ENCODE measurements at places on chromosomes 3 and 15.

- no peak for DNase-seq
Observed at GRCh38 chr3:129583289-129583688, 23.2 kb downstream of the PLXND1 start.

- no peak for DNase-seq
Observed at GRCh38 chr3:47527952-47528725, 14.6 kb upstream of the ELP6 start.

DNA sequence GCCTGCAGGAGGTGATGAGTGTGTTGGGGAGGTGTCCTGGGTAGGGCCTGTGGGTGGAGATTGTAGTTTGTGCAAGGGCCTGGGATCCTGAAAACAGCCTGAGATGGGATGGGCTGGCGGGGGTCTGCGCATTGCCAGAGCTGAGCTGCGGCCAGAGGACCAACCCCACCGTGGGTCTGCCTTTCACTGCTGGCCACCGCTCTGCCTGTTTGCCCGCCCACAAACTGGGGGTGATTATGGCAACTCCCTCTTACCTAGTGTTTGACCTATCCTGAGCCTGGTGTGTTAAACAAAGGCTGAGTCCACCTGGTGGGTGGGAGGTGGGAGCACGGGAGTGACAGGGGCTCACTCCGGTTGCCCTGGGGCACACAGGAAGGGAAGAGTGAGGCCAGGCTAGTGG lies 9.8 kb downstream of the ABTB1 start:
- no peak for DNase-seq

- no peak for DNase-seq
Observed at GRCh38 chr3:66989860-66990696, 8.0 kb upstream of the KBTBD8 start.

DNA sequence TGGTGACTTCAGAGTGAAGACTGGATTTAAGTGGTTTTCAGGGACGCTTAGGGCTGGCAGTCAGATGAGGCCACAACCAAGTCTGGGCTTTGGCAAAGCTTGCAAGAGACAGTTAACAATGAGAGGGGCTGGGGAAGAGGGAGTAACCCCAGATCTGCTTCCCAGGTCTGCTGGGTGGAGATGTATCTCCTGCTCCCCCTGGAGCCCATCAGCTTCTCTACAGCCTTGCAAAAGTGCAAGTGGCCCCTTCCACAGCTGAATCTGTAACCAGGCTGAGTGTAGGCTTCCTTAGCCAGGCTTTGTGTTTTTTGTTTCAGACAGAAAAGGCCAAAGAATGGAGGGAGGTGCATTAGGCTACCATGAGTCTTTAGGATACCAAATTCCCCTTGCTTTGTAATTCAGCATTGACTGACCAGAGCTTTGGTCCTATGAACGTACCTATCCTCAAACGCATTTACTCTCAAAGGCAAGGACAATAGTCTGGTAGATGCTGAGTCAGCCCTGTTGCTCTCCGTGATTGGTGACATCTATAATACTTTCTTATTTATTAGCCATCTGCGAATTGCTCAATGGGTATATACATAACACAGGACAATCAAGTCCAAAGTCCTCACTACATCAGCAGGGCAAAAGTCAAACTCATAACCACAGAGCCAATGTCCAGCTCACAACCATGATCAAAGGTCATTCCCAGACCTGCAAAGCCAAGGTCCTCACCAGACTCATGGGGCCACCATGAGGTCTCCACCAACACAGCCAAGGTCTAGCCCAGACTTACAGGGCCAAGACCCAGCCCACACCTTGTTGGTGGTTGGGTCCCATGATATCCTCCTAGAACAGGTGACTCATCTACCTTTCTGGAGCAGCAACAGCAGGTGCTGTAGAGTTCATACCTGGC lies 17.1 kb downstream of the CCDC13 start:
- DNase-seq: no peak

DNA sequence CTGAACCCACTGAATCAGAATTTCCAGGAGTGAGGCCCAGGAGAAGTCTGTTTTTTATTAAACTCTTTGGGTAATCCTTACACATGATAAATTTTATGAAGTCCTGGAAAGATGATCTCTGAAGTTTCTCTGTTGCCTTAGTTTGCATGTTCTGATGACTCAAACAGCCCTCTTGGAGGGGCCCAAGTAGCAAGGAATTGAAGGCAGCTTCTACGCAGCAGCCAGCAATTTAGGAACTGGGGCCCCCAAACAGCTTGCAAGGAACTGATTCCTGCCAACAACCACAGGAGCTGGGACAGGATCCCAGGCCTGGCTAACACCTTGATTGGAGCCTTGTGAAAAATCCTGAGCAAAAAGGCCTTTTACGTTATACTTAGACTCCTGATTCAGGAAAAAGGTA lies 5.4 kb upstream of the ACP3 start:
- no peak for DNase-seq

DNA sequence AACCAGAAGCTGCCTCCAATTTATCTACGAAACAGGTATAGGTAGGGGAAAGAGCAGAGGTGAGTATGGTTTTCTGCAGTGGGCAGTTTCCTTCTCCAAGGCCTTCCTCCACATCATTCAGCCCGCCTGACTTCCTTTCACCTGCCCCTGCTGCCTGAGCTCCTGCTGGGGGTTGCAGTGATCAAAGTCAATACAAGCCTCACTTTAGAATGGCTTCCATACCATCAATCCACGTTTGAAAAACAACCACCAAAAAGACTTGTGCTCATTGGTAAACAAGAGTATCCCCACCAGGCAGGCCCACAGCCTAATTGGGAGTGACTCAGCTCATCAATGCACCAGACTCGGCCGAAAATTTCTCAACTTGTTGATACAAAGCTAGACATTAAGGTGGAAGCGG lies 159.9 kb downstream of the MAGI1 start:
- no peak for DNase-seq

DNA sequence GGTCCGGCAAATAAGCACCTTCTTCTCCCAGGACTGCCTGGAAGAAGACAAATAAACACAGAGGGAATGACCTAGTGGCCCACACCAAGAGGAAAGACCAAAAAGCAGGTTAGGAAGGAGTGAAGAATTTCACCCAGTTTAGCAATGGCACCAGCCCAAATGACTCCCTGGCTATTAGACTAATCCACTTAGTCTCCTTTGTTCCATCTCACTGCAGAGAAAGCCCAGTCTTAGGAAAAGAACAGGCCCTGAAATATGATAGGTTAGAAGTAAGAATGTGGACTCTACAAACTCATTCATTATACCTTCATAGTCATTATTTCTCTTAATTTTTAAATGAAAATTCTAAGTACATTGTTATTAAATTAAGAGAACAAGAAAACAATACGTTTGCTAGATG lies 23.2 kb downstream of the SERPINI2 start:
- DNase-seq: no peak

DNA sequence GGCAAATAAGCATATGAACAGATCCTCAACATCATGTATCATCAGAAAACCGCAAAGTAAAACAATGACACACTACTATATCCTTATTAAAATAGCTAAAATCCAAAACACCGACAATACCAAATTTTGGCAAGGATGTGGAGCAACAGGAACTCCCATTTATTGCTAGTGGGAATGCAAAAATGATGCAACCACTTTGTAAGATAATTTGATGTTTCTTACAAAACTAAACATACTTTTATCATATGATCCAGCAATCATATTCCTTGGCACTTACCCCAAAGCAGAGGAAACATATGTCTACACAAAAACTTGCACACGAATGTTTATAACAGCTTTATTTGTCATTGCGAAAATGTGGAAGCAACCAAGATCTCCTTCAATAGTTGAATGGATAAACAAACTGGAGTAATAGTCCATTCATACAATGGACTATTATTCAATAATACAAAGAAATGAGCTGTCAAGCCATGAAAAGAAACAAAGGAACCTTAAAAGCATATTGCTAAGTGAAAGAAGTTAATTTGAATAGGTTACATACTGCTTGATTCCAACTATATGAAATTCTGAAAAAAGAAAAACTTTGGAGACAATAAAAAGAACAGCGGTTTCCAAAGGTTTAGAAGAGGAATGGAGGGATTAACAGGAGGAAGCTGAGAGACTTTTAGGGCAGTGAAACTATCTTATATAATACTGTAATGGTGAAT lies 172.0 kb downstream of the VPS13C start:
- DNase-seq: no peak

DNA sequence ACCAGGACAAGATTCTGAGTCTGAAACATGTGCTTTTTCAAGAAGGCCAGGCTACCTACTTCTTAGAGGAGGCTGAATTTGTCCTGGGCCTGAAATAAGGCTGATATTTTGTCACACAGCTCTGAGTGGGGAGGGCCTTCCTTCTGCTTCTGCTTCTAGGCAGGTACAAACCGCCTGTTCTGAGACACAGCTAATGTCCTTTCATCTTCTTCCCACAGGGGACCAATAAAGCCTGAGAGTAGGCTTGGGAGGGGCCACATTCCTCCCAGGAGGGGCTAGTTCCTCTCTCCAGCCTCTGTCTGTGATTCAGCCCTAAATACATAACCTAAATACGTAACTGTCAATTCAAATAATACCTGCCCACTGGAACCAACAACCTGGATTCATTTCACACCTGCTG lies 34.8 kb downstream of the CRYGS start:
- DNase-seq: no peak

GRCh38 chr15:58441376-58442070 lies 9.7 kb downstream of the LIPC start:
- DNase-seq: no peak

DNA sequence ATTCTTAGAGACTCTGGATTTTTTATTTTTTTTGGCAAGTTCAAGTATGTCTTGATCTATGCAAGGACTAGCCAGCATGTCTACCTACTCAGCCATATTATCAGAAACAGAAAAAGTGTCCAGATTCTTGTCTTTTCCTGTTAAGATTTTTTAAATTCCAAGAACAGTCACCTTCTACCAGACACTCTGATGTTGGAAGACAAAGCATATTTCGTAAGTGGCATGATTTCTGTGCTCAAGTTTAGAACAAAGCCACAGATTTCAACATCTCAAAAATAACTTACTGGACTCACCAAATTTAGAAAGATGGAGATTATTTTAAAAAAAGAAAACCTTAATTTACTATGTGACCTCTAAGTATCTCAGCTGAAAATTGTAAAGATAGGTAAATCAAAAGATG lies 61.9 kb downstream of the GOLGA6L7 start:
- no peak for DNase-seq

GRCh38 chr3:112806903-112807302 lies 39.8 kb downstream of the CD200R1L start:
- DNase-seq: no peak

GRCh38 chr3:8954938-8955763 lies 8.1 kb downstream of the RAD18 start:
- no peak for DNase-seq

DNA sequence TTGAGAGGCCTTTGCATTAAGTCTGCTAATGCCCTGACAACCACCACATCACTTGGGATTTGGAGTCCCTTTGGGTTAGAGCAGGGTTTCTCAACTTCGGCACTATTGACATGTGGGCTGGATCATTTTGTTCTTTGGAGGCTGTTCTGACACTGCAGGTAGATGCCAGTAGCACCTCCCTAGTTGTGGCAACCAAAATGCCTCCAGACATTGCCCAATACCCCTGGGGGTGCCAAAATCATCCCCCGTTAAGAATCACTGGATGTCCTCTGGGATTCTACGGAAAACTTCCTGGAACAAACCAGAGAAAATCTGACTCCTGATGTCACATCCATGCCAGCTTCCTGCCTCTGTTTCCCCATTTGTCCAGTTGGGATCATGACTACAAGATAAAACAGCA lies 37.2 kb upstream of the BLM start:
- no peak for DNase-seq

All from stimulated activated CD8-positive, alpha-beta memory T cell treated with anti-CD3 and anti-CD28 coated beads, Interleukin-4, amount 100 ng/mL, for 4 hours (primary cell).